ENCODE measurements at places on chromosomes 12 and 14. TPM values are rescaled to one million over a fixed set of nuclear protein-coding genes. Genes with fewer than 3 reads are reported as not detected.

Gene HNF1A
- polyA plus RNA-seq = 19.8 TPM

Gene MYO1A
- 0.03 TPM for polyA plus RNA-seq

Gene LALBA
- polyA plus RNA-seq = not detected

Gene RNASE9
- polyA plus RNA-seq = not detected

Gene SPX
- 0.30 TPM for polyA plus RNA-seq

Gene GLS2
- 28.0 TPM for polyA plus RNA-seq

Gene MMP19
- 2.4 TPM for polyA plus RNA-seq

Data from liver (tissue), 10 donors.